NCI-H1694 treated with DMSO at 0.1 percent for 48 hours (cell line): ENCODE measurements at places on chromosomes 13 and 19.

GRCh38 chr13:44257796-44258195, 115.8 kb upstream of the SERP2 start:
- no peak for DNase-seq

GRCh38 chr13:90564096-90564495, 783.4 kb upstream of the MIR17HG start:
- no peak for DNase-seq

DNA sequence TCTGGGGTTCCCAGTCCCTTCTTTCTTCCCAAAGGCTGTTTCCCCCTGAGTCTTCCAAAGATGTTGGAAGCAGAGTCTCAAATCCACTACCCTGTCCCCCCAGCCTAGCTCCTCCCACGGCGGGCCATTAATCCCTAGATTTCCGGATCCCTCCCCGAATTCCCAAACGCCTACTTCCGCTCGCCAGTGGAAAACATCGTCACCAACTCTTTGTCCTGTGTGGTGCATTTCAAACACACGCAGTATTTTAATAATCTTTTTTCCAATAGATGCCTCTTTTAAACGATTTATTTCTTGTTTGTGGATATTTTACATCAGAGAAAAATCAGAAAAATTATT, 610 bp downstream of the ZNF791 start:
- peak; percentile 22 for DNase-seq

- no peak for DNase-seq
Measured at GRCh38 chr13:50575138-50575537, 268.4 kb downstream of the DLEU7 start.

- no peak for DNase-seq
Measured at GRCh38 chr13:26017196-26017921, 34.5 kb downstream of the SHISA2 start.

DNA sequence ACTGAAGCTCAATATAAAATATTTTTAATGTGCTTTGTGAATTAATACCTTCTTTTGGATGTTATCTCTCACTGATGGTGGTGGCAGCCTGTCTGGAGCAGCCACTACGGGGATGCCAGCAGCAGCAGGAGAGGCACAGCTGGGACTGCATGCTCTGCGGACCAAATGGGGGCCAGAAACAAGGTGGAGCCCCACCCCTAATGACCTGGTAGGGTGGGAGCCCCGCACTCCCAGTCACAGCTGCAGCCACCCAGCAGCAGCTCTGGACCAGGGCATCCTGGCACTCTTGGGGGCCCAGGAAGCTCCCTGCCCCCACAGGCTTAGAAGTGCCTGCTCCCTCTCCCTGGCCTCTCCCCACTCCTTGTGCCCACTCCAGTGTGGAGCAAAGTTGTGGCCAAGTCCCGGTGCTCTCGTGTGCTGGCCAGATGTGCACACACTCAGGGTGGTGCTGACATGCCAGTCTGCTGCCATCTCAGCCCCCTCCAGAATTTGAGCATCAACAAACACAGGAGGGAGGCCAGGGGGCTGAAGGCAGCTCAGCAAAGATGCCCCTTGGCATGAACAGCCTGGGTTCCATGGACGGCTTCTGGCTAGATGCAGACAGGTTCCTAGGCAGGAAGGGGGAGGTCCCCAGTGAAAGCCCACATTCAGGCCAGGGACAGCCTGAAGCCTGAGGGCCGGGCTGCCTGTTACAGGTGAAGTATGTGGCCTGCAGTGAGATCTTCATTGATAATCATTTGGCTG, 696.7 kb upstream of the SLITRK5 start:
- DNase-seq: no peak

DNA sequence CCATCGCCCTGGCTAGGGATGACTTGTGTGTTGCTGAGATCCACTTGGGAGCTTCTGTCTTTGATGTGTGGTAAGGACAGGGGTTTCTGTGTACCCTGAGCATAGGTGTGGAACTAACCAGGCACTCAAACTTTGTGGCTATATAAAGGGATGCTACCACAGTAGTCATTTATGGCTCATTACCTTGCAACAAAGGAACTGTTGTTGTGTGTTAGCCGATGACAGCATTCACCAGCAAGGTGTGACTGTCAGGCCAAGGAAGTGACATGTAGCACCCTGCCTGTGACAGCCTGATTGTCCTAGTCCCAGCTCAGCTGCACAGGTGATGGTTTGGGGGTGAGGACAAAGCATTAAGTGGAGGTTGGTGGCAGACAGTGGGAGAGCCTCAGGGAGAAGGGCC, 73.6 kb downstream of the COG3 start:
- no peak for DNase-seq

DNA sequence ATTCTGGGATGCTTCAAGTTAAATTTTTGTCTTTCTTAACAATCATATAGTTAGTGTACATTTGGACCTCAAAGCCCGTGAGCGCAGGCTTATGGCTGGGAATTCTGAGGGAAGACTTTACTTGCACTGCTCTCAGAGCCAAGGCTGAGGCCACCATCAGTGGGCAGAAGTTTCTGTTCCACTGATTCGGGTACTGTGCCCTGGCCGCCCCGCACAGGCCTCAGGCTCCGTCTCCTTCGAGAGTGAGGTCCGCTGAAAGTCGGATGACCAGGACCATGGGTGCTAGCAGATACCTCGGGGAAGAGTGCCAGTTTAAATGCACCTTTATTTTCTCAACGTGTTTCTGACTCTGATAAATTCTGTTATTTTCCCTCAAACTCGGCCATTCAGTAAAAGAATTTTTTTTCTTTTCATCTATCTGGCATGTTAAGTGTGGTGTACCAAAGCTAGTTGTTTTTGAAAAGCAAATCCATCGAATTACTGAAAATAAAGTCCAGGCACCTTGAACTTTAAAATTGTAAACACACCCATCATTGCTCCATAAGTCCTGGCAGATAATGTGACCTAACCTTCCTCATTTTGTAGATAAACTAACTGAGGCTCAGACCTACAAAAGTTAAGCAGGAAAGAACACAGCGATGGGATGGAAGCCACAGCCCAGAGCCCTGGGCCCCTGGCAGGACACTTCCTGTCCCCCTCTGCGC, 126.7 kb downstream of the SOX1 start:
- no peak for DNase-seq

DNA sequence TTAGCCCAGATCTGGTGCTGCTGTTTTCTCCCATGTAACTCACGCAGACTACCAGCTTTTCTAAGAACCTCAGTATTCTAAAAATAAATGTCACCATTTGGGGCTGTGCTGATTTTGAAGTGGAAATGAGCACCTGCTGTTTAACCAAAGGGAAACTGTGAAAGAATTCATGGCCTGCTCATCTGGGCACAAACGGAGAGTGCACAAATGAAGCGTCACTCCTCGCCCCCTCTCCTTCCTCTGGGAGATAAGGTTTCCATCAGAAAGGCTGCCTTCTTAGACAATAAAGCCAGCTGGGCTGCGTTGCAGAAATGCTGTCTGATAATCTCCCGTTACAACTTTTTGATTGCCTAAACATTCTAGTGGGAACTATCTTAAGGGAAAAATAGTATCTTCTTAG, 73.7 kb upstream of the SLC15A1 start:
- no peak for DNase-seq

DNA sequence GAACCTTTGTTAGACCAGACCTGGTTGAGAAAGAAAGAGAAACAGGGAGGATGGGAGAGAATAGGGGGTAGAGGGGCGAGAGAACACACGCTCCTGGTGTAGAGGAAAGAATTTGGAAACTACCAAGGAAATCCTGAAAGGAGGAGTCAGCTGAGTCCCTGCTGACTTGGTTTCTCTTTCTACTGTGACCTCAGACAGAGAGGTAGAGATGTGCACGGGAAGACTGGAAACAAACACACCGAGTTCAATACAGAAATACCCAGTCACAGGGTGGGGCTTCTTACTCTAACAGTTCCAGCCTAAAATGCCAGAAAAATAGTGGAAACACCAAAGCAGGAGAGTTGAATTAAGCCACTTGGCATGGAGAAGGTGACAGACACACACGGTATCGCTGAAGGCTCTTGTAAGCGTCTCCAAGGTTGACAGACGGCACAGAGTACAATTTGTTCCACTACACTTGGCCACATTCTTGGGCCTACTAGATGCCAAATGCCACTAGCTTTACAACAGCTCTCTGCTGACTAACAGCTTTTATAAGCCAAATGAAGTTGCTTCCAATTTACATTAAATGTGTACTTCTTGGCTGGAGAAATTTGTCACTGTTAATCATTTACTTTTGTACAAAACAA, 28.1 kb downstream of the LATS2 start:
- DNase-seq: peak; percentile 31

DNA sequence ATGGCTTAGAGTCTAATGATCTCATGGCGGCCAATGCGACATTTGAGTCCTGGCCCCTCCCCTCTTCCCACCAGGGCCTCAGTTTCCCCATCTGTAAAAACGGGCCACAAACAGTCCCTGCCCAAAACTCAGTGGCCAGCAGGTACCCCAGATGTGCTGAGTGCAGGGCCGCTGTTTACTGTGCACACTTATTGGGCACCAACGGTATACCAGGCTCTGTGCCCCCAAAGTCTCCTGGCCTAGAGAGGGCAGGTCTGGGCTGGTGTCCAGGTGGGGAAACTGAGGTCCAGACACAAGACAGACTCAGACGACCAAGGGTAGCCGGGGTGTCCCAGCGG, 23.6 kb upstream of the WDR18 start:
- no peak for DNase-seq

DNA sequence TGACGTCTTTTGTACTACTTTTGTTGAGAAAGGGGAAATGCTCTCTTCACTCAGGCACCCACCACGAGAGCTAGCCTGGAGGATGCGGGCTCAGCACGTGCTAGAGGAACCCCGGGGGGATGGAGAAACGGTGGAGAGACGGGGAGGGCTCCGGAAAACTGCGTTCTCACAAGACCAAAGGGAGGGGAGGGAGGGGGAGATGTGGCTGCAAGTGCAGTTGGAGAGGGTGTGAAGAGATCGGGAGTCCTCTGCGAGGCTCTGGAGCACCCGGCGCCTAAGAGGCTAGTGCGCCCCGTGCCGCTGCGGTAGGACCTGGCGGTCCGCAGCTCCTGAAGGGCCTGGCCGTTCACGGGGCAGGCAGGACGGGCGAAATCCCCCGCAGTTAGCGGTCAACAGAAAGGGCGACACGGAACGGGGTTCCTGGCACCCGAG, 43.4 kb upstream of the XPO4 start:
- DNase-seq: no peak

DNA sequence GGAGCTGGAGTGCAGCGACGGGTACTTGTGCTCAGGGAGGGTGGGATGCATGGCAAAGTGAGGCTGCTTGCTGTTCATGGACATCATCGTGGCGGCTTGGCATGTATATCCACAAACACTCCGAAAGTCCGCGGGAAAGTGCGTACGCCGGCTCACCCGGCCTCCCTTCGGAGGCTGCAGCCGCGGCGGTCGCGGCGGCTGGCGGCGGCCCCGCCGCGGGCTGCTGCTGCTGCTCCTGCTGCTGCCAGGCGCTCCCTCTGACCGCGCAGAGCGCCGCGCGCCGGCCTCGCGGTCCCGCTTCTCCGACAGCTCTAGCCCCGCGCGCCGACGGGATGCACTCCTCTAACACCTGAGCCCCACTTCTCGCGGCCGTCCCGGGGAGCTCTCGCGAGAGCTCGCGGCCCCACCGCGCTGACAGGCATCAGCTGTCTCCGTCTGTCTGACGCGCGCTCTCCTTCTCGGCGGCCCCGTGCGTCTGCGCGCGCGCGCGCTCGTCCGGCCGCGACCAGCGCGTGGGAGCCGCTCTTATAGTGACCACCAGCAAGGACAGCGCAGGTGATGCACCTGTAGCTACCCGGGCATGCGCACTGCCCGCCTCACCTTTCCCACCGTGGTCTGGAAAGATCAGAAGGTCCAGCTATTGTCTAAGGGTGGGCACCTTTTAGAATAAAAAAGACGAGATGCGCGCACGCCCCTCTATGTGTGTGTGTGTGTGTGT, at the start of gene POU4F1:
TSS of gene POU4F1 (minus strand) at position 313 of the 718 bp plus-strand sequence. CDS start at position 87, 226 bp downstream.
- DNase-seq: peak; percentile 69

GRCh38 chr13:51590971-51591627, 6.8 kb downstream of the WDFY2 start:
- DNase-seq: no peak

GRCh38 chr13:83274679-83275078, 607.6 kb downstream of the SLITRK1 start:
- DNase-seq: no peak

DNA sequence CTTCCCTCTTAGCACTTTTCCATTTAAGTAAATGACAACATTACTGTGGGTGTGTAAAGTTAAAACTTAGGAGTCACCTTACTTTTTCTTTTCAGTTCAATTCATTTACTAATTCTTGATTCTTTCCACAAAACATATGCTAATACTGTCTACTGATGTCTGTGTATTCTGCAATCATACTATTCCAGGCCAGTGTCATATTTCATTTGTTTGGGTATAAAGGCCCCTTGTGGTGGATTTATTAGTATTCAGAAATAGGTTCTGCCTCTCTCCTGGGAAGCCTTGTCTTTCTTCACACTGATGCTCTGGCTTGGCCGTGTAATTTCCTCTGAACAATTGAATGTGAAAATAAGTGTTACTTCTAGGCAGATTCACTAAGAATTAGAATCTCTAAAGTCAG, 621.9 kb upstream of the SPRY2 start:
- DNase-seq: peak; percentile 25

GRCh38 chr13:32859707-32860292, 156.4 kb upstream of the KL start:
- no peak for DNase-seq

GRCh38 chr13:33114146-33114545, 97.9 kb downstream of the KL start:
- DNase-seq: no peak

GRCh38 chr13:52783943-52784342, 44.3 kb upstream of the CNMD start:
- no peak for DNase-seq

DNA sequence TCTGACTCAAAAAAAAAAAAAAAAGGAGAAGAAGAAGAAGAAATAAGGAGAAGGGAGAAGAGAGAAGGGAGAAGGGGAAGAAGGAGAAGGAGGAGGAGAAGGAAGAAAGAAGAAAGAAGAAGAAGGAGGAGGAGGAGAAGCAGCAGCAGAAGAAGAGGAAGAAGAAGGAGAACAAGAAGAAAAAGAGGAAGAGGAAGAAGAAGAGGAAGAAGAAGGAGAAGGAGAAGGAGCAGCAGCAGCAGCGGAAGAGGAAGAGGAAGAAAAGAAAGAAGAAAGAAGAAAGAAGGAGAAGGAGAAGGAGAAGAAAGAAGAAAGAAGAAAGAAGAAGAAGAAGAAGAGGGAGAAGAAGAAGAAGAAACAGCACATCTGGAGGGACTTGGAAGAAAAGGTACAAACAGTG, 4.1 kb upstream of the CNN1 start:
- DNase-seq: no peak

- no peak for DNase-seq
Measured at GRCh38 chr19:45114116-45114515, 21.1 kb downstream of the PPP1R37 start.

DNA sequence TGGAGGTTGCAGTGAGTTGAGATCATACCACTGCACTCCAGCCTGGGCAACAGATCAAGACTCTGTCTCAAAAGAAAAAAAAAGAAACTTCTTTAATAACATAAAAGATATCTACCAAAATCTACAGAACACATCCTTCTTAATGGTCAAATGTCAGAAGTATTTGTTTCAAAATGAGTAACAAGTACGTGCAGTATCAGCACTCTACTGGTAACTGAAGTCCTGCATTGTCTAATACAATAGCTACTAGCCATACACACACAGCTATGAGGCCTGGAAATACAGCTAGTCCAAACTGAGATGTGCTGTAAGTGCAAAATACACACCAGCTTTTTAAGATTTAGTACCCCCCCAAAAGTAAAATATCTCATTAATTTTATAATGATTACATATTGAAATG, 88.1 kb downstream of the TSC22D1 start:
- no peak for DNase-seq
